ENCODE measurements at places on chromosomes 1 and 21.

DNA sequence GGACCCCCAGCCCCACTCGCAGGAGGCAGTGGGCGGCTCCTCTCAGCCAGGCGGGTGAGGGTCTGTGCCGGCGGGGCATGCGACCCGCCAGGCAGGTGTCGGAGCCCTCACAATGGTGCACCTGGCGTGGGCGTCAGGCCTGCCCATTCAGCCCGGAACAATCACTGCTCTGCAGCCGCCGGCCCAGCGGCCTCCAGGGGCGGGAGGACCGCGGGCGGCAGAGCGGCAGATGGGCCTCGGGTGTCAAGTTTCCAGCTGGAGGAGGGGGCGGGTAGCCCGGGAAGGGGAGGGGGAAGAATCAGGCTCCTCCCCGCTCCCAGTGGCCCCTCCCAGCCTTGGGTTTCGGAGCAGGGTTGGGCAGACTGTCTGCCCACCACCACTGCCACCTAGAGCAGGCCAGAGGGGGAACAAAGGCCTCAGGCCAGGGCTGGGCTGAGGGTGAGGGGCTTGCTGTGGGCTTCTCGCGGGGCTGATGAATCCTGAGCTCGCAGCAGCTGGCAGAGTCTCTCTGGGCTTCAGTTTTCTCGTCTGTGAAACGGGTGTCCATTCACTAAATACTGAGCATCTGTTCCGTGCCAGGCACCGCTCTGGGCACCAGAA is 39.5 kb upstream of the CASZ1 start:
- DNase-seq: no peak

- DNase-seq: no peak
Measured at GRCh38 chr1:11053758-11054137, 6.1 kb downstream of the SRM start.

DNA sequence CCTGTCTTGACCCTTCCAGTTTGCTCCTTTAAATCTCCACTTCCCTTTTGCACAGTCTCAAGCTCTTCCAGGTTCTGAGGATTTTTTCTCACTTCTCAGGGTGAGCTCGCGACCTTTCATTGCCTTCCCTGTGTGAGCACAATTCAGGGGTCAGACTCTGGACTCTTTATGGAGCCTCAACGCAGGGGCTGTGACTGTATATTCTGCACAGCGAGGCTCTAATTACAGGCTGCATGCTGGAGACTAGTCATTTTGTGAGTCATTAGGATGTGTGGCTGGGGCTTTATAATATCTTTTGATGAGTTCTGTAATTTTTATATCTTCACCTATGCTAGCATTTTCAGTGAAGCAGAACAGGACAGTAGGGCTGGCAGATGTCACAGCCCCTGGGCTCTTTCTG is 270.7 kb downstream of the KAZN start:
- no peak for DNase-seq

- no peak for DNase-seq
Measured at GRCh38 chr1:22259551-22260282, 116.8 kb upstream of the WNT4 start.

- no peak for DNase-seq
Measured at GRCh38 chr1:169144941-169145626, 38.6 kb downstream of the ATP1B1 start.

GRCh38 chr1:91572044-91572443 is 71.4 kb downstream of the CDC7 start:
- DNase-seq: no peak

DNA sequence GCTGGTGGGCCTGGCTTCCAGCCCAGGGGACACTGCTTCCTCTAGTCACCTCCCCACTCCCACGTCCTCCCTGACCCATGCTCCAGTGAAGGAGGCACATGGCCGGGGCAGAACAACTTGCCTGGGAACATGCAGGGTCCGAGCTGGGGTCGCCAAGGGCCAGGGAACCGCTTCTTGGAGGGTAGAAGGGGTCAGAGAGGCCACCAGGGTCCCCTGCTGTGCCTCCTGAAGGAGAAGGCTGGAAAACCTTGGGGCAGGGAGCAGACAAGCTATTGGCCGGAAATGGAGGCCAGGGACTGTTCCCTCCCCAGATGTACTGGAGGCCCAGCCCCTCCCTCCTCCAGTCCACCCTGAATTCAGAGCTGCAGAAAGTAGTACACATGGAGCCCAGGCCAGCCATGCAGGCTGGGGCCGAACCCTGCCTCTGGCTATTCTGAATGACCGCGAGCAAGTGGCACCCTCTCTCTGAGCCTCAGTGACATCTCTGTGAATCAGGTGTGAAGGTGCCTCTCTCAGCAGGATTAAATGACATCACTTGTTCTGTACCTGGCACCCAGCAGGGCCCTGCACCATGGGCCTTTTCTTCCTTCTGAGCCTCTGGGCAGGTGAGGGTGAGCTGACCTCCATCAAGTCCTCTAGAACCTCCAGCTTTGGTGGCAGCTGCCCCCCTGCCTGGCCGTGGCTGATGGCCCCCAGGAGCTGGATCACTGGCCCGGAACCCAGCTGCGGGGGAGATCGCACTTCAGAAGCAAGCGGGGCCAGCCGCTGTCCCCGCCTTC is 15.7 kb downstream of the SPOCD1 start:
- no peak for DNase-seq

DNA sequence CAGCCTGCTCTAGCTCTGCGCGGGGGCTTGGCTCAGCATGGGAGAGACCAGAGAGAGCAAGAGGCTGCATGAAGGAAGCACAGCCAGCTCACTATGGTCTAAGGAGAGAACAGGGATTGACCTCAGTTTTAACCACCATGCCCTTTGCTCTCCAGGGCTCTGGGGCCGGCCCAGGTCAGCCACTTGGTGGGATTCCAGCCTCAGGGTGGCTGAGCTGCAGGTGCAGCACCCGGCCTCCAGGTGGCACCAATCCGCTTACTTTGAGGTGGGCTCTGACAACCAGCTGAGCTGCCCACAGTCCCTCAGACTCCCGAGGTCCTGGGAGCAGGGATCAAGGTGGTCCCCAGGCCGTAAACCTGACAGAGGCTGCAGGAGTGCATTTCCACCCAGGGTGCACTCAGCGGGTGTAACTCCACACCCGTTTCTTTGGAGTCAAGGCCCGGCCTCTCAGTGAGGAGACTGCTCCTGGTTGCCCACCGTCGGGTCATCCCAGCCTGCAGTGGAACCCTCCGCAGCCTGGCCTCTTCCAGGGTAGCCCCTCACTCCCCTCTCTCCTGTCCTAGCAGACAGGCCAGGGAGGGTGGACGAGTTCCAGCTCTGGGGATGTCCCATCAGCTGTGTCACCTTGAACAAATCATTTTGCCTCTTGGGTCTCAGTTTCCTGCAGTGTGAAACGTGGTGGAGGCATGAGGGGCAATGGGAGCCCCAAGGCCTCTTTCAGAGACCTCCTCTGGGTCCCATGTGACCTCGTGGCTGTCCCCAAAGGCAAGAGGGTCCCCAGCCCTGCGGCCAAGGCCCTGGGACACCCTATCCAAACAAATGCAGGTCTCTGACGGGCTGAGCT is 607 bp upstream of the LGR6 start:
- DNase-seq: no peak

DNA sequence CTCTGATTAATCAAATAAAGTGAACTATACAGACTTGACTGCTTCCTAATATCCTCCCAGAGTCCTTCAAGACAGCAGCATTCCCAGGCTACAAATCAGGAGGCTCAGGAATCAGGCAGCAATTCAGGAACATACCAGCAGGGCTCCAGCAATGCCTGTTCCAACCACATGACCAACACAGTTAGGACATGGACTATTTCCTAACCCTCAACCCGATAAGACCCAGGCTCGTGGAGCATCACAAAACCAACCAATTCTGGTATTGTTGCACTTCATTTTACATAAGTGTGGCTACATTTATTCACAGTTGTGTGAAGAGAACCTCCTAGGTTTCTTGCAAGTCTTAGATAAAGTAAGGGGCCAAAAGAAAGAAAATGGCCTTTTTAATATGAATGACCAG is 546.2 kb upstream of the ADGRL2 start:
- no peak for DNase-seq

- no peak for DNase-seq
Measured at GRCh38 chr1:50529510-50529909, 106.3 kb upstream of the DMRTA2 start.

GRCh38 chr1:58158506-58159433 is 387.8 kb downstream of the OMA1 start:
- no peak for DNase-seq

GRCh38 chr1:232765542-232765941 is 39.7 kb upstream of the MAP10 start:
- no peak for DNase-seq

- no peak for DNase-seq
Measured at GRCh38 chr1:235404190-235404589, 37.0 kb downstream of the TBCE start.

DNA sequence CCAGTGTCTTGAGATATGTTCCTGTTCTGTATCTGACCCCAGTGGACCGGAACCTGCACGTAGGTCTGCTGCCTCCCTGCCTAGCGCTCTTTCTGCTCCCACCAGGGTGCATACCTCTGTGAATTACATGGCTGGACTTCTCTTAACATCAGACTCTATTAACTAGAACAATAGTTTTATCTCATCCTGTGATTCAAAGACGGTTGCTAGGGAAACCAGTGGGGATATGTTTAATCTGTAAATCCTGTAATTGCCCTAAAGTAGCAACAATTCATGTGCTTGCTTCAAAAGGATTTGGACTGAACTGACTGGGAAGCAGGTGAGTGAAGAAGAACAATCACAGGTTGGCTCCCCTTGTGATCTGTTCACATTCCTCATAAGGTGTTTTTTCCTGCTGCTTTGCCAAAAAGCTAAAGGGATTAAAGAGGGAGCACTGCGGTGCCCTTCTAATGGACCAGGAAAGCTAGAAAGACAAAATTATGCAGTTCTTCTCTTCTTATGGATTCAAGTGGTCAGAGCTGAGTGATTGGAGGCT is 52.7 kb upstream of the DIRAS3 start:
- DNase-seq: no peak

- DNase-seq: no peak
Measured at GRCh38 chr1:221921936-221922335, 180.0 kb upstream of the DUSP10 start.

GRCh38 chr1:246934765-246935164 is 3.0 kb upstream of the AHCTF1 start:
- peak; percentile 71 for DNase-seq

GRCh38 chr1:223811634-223812101 is 34.1 kb downstream of the TP53BP2 start:
- DNase-seq: no peak

DNA sequence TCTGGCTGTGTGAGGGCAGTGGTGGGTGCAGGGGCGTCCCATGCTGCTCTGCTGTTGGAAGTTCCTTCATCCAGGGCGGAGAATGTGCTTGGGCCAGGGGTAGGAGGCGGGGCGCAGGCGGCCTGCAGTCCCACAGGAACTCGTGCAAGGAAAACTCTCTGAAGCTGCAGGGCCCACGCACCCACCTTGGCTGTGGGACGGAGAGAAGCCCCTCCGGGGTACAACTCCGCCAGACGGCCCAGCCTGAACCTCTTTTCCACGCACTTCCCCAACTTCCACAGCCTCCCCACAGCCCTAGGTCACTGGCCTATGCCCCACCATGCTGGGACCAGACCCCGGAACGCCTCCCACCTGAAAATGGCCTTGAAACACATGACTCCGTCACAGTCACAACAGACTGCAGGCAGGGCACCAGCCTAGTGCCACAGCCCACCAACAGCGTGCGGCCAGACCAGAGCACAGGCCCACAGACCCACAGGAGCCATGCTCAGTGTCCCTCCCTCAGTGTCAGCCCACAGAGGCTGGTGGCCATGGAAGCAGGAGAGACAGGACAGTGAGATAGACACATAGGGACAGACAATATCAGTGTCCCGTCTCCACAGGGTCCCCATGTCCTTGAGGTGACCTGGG is 47.8 kb downstream of the WNT9A start:
- DNase-seq: no peak
